RPMI7951 (cell line): ENCODE measurements at places on chromosomes 13 and 19. TPM values are rescaled to one million over a fixed set of nuclear protein-coding genes. Genes with fewer than 3 reads are reported as not detected.

PRR36 gene
- not detected in 2 replicates for total RNA-seq

METTL21C gene
- not detected in 2 replicates for total RNA-seq

CYP2A13 gene
- total RNA-seq: not detected in 2 replicates

GRCh38 chr13:80052286-80052685 is 288.6 kb downstream of the SPRY2 start:
- no peak for DNase-seq

DNA sequence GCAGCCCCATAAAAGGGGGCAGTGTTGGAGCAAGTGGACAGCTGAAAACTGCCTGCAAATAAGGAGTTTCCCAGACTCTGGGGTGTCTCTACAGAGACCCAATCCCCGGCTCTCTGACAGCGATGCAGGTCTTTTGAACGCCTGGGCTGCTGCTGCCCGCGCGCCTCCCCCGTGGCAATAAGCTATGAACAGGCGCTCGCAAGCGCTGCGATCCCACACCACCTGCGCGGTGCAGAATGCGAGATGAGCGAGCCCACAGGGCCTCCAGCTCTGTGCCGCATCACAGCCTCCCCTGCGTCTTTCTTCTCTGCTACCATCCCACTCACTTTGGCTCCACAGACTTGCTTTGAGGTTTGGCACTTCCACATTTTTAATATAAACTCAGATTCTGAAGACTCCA is 62.3 kb downstream of the KCTD15 start:
- no peak for DNase-seq
